ENCODE measurements at places on chromosomes 4 and X. TPM values are rescaled to one million over a fixed set of nuclear protein-coding genes. Genes with fewer than 3 reads are reported as not detected.

The FAM193A gene
- total RNA-seq = 15.7 TPM

The BANK1 gene
- total RNA-seq = 2.4 TPM

The NOX1 gene
- not detected for total RNA-seq

DNA sequence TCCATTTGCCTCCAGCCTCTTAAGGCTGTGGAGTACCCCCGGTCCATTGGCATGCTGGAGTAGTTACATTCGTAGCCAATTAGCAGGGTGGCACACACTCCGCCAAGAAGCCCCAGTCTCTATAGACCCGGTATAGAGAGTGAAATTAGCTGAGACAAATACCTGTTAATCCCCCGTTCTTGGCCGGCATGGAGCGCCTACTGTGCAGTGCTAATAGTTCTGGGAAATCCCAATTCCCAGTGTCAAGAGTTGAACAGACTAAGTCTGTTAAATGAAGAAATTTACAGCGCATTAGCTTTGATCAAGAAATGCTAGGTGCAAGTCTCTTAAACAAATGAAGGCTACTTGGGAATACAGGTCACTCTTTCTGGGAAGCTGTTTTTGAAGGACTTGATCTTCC, 127.8 kb upstream of the ARX start:
- H3K27me3 ChIP-seq = no peaks in the 10 kb centered on the region
- H3K4me1 ChIP-seq = no peaks in the 10 kb centered on the region

GRCh38 chr4:145338568-145338967, 143.1 kb upstream of the SMAD1 start:
- H3K36me3 ChIP-seq = no peaks in the 10 kb centered on the region
- no peak for DNase-seq
- H3K27ac ChIP-seq = no peak overlapping the region
- no peaks in the 10 kb centered on the region for H3K4me1 ChIP-seq
- no peaks in the 10 kb centered on the region for H3K27me3 ChIP-seq
- H3K4me3 ChIP-seq = no peak overlapping the region

DNA sequence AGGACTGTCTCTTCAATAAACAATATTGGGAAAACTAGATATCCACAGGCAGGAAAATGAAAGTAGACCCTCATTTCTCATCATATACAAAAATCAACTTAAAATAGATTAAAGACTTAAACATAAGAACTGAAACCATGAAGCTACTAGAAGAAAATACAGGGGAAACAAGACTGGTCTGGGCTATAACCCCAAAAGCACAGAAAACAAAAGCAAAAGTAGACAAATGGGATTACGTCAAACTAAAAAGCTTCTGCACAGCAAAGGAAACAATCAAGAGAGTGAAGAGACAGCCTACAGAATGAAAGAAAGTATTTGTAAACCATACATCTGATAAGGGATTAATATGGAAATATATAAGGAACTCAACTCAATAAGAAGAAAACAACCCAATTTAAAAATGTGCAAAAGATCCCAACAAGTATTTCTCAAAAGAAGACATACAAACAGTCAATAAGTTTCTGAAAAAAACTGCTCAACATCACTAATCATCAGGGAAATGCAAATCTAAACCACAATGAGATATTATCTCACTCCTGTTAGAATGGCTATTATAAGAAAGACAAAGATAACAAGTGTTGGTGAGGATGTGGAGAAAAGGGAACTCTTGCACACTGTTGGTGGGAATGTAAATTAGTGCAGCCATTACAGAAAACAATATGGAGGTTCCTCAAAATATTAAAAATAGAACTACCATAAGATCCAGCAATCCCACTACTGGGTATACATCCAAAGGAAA, 325.3 kb upstream of the RASGEF1B start:
- H3K27me3 ChIP-seq = peaks cover under 1% of the 10 kb centered on the region
- no peaks in the 10 kb centered on the region for H3K36me3 ChIP-seq
- no peak overlapping the region for H3K27ac ChIP-seq

The MAGEB1 gene
- 0.69 TPM for total RNA-seq

DNA sequence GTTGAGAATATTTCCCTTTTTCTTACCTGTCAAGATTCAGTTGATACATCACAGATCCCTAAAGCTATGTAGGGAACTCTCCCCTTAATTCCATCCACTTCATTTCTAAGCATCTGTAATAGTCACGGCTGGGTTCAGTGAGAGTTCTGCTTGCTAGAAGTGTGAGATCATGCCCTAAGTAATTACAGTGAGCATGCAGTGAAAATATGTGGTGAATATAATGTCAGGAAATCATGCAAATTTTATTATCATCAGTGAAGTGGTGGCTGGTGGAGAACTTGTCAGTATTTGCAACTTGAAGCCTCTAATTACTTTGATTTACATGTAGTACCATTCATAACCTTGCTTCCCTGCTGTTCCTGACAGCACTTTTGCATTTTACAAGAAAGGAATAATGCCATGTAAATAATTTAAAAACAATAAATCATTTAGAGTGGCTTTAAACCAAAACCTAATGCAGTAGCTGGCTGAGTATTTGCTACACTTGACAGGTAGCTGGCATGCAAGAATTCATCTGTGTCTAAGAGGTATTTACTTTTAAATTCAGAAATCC, 28.3 kb upstream of the CFAP299 start:
- no peak overlapping the region for H3K4me3 ChIP-seq
- no peaks in the 10 kb centered on the region for H3K36me3 ChIP-seq
- no peak overlapping the region for H3K27ac ChIP-seq
- H3K4me1 ChIP-seq = no peaks in the 10 kb centered on the region
- peaks cover 70% of the 10 kb centered on the region for H3K27me3 ChIP-seq
- DNase-seq = no peak

- no peak for DNase-seq
- no peaks in the 10 kb centered on the region for H3K36me3 ChIP-seq
- no peaks in the 10 kb centered on the region for H3K27me3 ChIP-seq
Measured at GRCh38 chr4:115187136-115187535, 73.7 kb upstream of the NDST4 start.

The UGT2B10 gene
- total RNA-seq = 0.27 TPM

DNA sequence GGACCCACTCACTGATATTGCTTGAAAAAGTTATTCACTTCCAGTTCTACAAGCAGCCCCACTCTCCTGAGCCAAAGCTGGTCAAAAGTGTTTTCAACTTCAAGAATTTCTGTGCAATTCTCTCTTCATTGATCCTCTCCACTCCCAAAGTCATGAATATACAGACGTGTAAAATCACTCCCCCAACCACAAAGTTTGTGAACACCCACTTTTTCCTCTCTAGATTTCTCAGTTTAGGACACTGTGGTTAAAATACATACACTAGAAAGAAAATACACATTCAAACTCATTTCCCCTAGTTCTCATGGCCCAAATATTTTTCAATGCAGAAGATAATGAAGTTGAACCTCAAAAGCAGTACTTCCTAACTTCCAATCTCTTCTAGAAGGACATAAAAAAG, 116.3 kb downstream of the MSN start:
- H3K4me3 ChIP-seq = no peak overlapping the region
- no peak for DNase-seq
- no peaks in the 10 kb centered on the region for H3K4me1 ChIP-seq
- H3K27ac ChIP-seq = no peak overlapping the region

DNA sequence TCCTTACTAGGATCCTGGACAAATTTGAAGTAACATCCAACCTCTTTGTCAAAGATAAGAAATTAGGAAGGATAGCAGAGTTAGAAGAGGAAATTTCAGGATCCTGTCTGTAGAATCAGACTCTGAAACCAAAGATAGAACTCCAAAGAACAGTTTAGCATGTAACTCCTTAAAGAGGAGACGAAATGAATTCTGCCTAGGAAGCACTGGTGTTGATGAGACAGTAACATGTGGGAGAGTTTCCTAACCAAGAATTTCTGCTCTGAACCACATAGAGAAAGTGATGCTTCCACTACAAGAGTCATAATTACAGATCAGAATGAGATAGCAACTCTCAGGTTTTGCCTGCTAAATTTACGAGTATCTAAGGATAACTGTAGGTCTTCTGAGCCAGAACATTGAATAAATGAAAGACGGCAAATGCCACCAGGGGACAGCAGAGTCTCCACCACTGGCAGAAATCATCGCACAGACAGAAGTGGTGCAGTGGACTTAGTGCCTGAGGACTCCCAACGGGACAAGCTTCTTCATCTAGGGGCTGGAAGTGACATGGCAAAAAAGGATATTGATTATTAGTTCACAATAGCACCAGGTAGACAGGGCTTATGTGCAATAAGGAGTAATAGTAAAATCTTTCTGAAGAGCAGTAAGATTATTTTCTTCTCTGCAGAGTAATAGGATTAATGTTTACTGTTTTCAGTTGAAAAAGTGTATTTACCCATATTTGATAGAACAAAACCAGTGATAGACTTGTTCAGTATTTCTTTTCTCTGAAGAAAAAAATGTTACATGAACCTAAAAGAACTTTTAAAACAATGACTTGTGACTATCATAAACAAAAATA, 6.7 kb upstream of the PPID start:
- no peaks in the 10 kb centered on the region for H3K4me1 ChIP-seq
- DNase-seq = peak; percentile 61
- H3K27me3 ChIP-seq = peaks cover 7% of the 10 kb centered on the region
- no peak overlapping the region for H3K4me3 ChIP-seq
- no peaks in the 10 kb centered on the region for H3K36me3 ChIP-seq
- H3K27ac ChIP-seq = no peak overlapping the region

- H3K4me1 ChIP-seq = no peaks in the 10 kb centered on the region
Measured at GRCh38 chr4:22077571-22077970, 129.0 kb upstream of the KCNIP4 start.

The CXCL5 gene
- not detected for total RNA-seq

DNA sequence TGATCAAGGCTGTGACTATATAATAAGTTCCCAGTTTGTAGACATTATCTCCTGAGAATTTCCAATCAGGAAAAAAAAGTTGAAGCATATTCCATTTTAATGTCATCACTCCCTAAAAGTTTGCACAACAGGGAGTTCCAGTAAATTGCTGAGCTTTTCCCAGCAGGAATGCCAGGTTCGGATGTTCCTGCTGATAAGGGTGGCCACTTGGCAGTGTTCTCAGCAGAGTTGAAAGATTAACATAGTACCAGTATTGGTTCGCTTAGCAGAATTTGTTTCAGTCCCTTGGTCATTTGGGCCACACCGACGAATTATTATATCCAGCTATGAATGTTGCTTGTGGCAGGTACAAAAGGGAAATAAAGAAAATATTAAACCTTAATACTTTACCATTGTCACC, 5.2 kb upstream of the CXCL2 start:
- H3K27me3 ChIP-seq = no peaks in the 10 kb centered on the region
- H3K4me3 ChIP-seq = no peak overlapping the region
- H3K4me1 ChIP-seq = peaks cover 25% of the 10 kb centered on the region
- no peak overlapping the region for H3K27ac ChIP-seq
- no peak for DNase-seq

GRCh38 chrX:3545901-3546300, 167.5 kb downstream of the PRKX start:
- no peaks in the 10 kb centered on the region for H3K4me1 ChIP-seq
- no peaks in the 10 kb centered on the region for H3K36me3 ChIP-seq
- no peaks in the 10 kb centered on the region for H3K27me3 ChIP-seq
- H3K27ac ChIP-seq = no peak overlapping the region

The SORBS2 gene
- 0.34 TPM for total RNA-seq

GRCh38 chrX:139126493-139126892, 404.0 kb upstream of the F9 start:
- no peak overlapping the region for H3K4me3 ChIP-seq
- H3K27ac ChIP-seq = no peak overlapping the region
- DNase-seq = no peak
- no peaks in the 10 kb centered on the region for H3K4me1 ChIP-seq
- H3K36me3 ChIP-seq = no peaks in the 10 kb centered on the region
- no peaks in the 10 kb centered on the region for H3K27me3 ChIP-seq

The C1QTNF7 gene
- total RNA-seq = not detected

The NAP1L3 gene
- total RNA-seq = not detected

- H3K36me3 ChIP-seq = no peaks in the 10 kb centered on the region
- no peaks in the 10 kb centered on the region for H3K4me1 ChIP-seq
- H3K27me3 ChIP-seq = peaks cover 18% of the 10 kb centered on the region
- H3K27ac ChIP-seq = no peak overlapping the region
Measured at GRCh38 chr4:81913427-81913879, 441.7 kb upstream of the RASGEF1B start.

- DNase-seq = no peak
- H3K27me3 ChIP-seq = no peaks in the 10 kb centered on the region
- no peaks in the 10 kb centered on the region for H3K36me3 ChIP-seq
Measured at GRCh38 chr4:61277785-61278760, 77.9 kb downstream of the ADGRL3 start.

The BRS3 gene
- total RNA-seq = not detected

The NAP1L5 gene
- 1.8 TPM for total RNA-seq

DNA sequence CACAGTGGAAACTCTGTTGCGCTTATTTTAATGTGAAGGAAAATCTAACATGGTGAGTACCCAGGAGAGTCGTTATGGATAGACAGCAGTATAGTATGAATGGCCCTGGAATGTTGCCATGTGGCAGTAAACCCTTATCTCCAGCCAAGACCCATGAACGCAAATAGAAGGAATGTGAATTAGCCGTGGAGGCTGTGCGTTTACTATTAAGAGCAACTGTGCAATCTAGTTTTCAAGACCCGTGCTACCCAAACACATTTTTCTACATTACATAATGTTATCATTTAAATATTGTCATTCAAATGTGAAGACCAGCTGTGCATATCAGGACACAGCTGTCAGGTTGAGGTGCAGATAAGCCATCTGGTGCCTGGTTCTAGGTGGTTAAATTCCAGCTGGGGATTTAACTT, 13.3 kb upstream of the AGA start:
- no peaks in the 10 kb centered on the region for H3K4me1 ChIP-seq
- H3K36me3 ChIP-seq = no peaks in the 10 kb centered on the region
- no peak for DNase-seq
- H3K4me3 ChIP-seq = no peak overlapping the region
- no peak overlapping the region for H3K27ac ChIP-seq

DNA sequence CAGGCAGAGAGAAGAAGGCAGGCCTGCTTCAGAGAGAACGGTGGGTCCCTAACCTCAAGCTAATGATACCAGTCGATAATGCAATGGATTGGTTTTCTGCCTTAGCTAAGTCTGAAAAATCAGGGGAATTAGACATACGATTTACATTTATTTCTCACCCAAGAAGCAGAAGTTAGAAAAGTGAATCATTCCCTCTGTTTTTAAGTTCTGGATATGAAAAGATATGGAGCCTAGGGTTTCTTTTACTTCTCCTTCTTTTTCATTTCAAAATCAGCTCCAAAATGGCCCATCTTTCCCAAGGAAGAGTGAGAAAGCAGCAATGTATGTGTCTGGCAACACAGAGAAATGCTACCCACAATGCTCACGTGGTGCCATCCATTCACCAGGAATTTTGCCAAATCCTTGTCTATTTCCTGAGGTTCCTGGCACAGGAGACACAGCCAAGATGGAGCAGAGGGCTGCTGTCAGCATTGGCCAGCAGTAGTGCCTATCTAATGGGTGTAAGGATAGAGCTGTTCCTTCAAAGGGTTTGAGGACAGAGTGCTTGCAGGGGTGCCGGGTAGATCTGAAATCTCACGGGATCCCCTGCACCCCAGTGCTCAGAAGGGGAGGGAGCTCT, 231.5 kb downstream of the MAML3 start:
- no peak for DNase-seq
- no peak overlapping the region for H3K27ac ChIP-seq
- no peaks in the 10 kb centered on the region for H3K36me3 ChIP-seq
- H3K4me3 ChIP-seq = no peak overlapping the region
- H3K4me1 ChIP-seq = no peaks in the 10 kb centered on the region

GRCh38 chr4:19580095-19580494, 671.6 kb upstream of the SLIT2 start:
- no peak overlapping the region for H3K27ac ChIP-seq
- DNase-seq = no peak
- H3K36me3 ChIP-seq = no peaks in the 10 kb centered on the region
- no peaks in the 10 kb centered on the region for H3K4me1 ChIP-seq
- no peak overlapping the region for H3K4me3 ChIP-seq
- H3K27me3 ChIP-seq = no peaks in the 10 kb centered on the region
